ENCODE measurements at places on chromosomes 11 and 22.

DNA sequence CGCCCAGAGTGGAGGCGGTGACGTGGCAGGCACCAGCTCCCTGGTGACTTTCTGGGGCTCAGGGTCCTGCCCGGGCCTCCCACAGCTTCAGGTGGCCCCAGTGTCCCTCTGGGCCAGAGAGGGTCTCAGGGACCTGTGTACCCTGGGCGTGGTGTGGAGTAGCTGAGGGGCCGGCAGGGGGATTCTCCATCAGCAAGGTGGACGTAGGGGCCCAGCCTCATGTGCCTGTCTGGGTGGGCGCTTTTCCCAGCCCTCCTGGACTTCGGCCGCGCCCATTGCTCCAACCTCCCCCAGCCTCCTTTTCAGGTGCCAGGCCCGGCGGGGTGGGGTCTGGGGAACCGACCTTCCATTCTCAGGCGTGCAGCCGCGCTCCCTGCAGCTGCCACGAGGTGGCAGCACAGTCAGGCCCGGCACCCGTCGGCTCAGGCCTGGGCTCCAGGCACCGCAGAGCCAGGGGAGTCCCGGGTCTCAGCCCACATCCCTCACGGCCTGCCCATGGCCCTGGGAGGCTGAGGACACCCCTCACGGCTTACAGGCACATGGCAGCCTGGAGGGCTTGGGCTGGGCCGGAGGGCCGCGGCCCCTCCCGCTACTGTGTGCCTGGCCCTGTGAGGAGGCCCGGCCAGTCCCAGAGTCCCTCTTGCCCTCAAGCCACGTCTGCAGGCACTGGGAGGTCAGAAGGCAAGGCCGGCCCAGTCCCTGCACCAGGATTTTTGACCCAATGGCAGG, 19.9 kb upstream of the MUC5B start:
- DNase-seq: peak; percentile 6

DNA sequence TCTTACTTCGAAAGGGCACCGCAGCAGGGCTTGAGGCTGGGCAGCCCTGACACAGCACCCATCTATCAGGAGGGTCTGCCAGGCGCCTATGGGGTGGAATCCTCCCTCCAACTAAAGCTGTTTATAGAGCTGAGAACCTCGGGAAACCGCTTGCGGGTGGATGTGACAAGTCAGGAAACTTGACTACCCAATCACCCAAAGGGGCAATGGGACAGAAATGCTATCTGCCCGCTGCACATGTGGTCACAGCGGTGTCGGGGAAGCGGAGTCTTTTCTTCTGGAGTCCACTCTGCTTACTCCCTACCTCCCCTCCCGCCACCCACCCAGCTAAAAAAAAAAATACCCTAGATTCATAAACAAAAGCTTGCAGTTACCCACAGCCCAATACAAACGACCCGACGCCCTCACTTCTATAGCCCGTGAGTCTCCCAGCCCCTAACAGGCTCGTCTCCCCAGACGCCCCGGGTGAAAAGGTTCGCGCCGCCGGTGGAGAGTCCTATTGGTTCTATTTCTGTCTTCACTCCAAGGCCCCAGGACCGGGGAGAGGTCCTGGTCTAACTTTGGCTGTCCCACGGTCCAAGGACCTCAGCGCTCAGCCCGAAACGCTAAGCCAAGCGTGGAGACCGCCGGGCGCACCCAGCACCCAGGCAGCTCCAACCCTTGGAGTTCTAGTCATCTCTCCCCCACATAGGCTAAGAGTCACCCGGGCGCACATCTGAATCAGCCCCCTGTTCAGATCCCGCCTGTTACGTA, 1.4 kb downstream of the TRPC6 start:
- no peak for DNase-seq

DNA sequence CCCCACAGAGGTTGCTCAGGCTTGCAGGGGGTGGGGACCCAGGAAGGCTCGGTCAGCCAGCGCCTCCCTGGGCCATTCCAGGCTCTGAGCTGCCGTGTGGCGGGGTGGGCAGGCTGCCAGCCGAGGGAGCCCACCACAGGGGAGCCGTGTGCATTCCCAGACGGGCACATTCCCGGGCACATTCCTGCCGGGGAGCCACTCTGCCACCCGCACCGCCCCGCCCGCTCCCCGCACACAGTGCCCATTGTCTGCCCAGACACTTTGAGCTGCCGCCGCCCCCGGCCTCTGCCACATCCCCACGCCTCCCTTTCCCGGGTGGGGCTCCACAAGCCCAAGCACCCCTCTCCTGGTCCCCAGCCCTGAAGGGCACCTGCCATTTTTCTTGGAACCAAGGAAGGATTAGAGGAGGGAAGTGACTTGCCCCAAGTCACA, 27.4 kb downstream of the RPL3 start:
- DNase-seq: no peak

- DNase-seq: no peak
Measured at GRCh38 chr22:46612904-46613605, 7.1 kb upstream of the GRAMD4 start.

DNA sequence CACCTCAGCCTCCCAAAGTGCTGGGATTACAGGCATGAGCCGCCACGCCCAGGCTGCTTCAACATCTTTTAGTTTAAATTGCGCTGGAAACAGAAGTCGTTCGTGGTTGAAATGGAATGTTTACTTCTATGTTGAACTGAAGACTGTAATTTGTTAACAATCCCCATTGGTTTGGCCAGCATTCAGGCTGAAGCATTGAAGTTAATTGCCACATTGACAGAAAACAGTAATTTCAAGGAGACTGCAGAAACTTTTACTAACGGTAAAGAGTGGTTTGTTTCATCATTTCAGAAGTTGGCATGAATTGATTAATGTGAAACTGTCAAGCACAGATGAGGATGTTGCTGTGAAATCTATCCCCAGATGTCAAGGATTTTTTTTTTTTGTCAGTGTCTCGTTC, 14.2 kb downstream of the AP5B1 start:
- peak; percentile 35 for DNase-seq

- DNase-seq: no peak
Measured at GRCh38 chr22:26481112-26481693, 2.4 kb downstream of the HPS4 start.

DNA sequence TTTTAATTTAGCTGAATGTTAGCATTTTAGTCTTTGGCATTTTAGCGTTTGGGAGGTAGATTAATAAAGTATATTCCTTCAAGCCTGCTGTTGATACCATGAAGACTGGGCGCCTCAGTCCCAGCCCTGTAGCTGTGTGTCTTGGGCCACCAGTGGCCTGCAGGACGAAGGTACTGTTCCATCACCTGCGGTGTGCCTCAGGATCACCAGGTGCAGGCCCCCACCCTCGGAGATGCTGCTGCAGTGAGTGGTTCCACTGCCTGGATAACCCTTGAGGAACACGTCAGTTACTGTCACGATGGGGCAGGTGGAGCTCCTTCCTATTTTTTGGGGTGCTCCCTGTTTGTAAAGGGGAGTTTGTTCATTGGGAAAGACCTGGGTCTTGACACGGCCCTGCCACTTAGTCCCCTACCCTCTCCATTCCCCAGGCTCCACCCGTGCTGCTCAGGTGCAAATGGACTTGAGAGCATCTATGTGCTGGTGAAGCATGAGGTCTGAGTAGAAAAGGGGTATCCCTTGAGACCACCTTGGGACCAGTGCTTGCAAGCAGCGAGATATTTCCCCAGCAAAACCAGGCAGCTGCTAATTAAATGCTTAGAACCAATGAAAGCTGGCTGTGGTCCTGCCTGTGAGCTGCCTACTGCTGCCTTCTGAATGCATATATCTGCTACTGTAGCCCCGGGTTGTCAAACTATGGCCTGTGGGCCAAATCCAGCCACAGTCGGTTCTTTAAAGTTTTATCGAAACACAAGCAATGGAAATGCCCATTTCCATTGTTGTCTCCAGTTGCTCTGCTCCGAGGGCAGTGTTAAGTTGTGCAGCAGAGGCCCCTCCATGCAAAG, 28.7 kb downstream of the INCENP start:
- no peak for DNase-seq

DNA sequence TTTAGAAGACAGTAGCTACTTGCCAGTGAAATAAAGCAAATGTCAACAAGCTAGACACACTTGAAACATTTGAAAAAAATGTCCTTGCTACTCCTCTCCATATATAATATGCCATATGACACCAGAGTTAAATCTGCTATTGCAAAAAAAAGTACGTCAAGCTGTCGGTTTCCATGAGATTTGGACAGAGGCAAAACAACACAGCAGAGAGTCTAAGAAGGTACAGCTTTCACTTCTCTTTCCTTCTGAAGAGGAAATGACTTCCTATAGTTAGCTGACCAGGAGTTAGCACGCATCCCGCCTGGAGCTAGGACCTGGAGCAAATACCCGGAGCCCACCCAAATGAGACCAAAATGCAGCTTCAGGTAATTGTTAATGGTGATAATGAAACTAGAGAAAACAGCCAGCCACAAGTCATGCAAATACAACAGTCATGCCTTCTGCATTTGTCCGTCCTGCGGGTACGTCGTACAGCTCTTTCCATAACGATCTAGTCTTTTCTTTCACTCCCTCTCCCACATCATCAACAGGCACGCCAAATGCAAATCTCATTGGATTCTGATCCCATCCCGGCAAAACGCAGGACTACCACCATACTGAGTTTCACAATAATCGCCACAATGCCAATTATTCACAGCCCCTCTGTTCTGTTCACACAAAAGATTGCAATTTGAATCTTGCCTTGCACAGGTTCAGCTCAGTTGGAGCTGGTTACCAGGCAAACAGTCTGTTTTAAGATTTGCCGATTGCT, 395.0 kb upstream of the CCDC90B start:
- no peak for DNase-seq

GRCh38 chr11:46382646-46383403, 1.4 kb downstream of the MDK start:
- DNase-seq: no peak

DNA sequence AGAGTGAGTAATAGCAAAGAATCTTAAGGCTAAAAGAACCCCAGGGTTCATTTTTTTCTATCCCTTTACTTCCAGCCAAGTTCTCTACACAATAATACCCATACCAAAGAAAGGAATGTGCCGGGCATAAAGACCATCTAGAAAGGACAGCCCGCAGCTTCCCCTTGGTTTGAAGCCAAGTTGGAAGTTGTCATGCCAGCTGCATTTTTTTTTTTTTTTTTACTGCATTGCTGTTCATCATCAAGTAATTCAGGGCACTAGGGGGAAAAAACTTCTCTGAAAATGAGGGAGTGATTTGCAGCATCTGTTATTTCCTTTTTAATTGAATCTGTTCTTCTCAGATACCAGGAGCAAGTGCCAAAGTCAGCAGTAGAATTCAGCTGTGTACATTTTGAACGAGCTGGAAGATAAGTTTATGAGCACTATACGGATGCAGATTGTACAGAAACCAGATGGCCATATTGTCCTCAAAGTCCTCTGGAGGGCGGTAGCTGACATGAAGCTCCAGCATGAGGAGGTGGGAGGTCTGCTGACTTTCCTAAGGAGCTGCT, 56.4 kb downstream of the UBASH3B start:
- peak; percentile 85 for DNase-seq

- peak; percentile 6 for DNase-seq
Measured at GRCh38 chr11:112785149-112785548, 176.1 kb upstream of the NCAM1 start.

DNA sequence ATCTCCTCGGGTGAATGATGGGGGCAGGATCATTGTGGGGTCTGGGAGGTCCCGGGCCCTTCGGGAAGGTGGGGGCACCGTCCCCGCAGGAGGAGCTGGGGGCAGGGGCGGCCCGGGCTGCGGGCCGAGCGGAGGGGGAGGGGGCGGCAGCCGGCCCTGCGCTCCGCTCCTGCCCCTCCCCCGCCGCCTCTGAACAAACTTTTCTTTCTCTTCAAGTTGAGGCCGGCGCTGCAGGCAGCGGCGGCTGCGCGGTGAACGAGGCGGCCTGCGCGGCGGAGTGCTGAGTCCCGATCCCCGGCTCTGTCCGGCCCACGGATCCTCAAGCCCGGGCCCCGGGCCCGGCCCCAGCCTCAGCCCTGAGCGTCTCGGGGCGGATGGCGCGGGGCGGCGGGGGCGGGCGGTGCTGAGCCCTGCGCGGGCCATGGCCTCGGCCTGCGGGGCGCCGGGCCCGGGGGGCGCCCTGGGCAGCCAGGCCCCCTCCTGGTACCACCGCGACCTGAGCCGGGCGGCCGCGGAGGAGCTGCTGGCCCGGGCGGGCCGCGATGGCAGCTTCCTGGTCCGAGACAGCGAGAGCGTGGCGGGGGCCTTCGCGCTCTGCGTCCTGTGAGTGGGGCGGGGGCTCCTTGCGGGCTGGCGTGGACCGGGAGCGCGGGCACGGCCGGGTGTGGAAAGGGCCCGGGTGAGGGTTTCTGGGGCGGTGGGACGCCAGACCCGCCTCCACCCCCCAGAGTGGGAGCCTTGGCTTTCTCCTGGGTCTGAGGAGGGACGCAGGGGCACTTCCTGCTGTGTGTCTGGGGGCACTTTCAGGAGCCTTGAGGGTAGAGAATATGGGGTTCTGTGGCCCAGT, at the start of gene INPPL1:
Gene INPPL1, plus strand, starts transcription at position 204 of the 847 bp plus-strand sequence. Its CDS starts 218 bp downstream, at position 422.
- DNase-seq: no peak

- no peak for DNase-seq
Measured at GRCh38 chr11:75792127-75792731, 22.8 kb upstream of the UVRAG start.

DNA sequence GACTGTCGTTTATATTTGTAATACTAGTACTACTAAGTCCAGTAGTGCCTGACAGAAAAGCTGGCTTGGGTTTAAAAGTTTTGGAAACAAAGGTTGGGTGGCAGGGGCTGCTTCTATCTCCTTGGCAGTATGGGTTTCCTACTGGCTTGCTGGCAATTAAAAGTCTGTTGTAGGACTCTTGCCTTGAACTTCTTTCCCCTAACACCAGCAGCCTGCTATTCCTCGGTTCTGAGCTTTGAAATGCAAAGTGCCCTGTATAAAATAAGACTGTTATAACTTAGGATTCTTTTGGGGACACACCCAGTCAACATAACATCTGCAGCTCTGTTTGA, 1.3 kb downstream of the RNF169 start:
- DNase-seq: no peak

DNA sequence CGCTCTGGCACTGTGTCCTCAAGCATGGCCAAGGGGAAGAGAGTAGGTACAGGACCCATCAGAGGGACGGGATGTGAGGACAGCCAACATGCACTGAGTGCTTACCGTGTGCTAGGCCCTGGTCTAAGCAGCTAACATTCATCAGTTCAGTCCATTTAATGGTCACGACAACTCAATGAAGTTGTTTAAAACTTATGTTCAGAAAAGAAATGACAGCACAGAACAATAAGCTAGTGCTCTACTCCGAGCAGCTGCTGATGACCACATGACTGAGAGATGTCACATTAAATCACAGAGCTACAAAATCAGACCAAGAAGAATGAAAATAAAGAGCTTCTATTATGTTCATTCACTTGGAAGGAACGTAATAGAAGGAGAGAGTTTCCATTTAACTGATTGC, 26.3 kb downstream of the PRDM10 start:
- no peak for DNase-seq

GRCh38 chr11:98710986-98711385, 309.8 kb upstream of the CNTN5 start:
- no peak for DNase-seq

Data from skin of body (tissue), 3 donors.